Left cardiac atrium (tissue), 4 donors: ENCODE measurements at places on chromosomes 2 and 18. TPM values are rescaled to one million over a fixed set of nuclear protein-coding genes. Genes with fewer than 3 reads are reported as not detected.

MAP3K19 gene
- not detected for total RNA-seq

GRCh38 chr2:60819936-60820335, 61.4 kb upstream of the REL start:
- DNase-seq = no peak

DNA sequence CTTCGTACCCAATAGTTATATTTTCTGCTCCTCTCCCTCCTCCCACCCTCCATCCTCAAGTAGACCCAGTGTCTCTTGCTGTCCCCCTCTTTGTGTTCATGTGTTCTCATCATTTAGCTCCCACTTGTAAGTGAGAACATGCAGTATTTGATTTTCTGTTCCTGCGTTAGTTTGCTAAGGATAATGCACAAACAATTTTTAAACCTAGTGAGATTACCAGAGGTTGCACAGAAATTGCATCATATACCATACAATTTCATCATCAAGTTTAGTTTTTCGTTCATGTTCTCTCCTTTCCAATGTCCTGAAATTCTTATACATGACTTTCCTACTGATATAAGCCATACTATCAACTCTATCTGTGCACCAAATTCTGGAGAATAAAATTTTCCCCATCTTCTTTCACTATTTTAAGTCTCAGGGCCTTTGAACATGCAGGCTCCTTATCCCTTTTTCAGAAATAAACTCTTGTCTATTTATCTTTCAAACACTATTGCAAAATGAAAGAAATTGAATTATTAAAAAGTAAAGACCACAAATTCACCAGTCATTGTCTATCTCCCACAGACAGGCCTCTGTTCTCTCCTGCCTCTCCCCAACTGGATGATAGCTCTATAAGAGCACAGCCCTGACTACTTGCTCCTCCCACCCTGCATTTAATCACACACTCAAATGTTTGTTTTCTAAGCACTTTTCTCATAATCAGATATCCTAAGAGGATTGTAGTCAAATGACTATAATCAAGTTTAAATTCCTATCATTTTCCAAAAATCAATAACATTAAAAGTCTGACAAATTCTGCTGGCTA, 27.2 kb upstream of the B4GALT6 start:
- no peak for DNase-seq

GRCh38 chr18:179499-179898, 21.1 kb downstream of the USP14 start:
- no peak for DNase-seq

GRCh38 chr2:15865923-15866322, 74.4 kb upstream of the MYCN start:
- no peak for DNase-seq
